Stimulated activated CD8-positive, alpha-beta memory T cell treated with anti-CD3 and anti-CD28 coated beads, Interleukin-4, amount 100 ng/mL, for 1 hour (primary cell): ENCODE measurements at places on chromosomes 3 and 15.

- DNase-seq: no peak
These were observed at the start of gene ZBED2 for GRCh38 chr3:111595232-111595631. Gene ZBED2 (minus strand): TSS chr3:111595346. CDS start chr3:111594201, 1,145 bp downstream.

- no peak for DNase-seq
These were observed 1.1 kb upstream of the PYGO1 start for GRCh38 chr15:55589287-55589686.

DNA sequence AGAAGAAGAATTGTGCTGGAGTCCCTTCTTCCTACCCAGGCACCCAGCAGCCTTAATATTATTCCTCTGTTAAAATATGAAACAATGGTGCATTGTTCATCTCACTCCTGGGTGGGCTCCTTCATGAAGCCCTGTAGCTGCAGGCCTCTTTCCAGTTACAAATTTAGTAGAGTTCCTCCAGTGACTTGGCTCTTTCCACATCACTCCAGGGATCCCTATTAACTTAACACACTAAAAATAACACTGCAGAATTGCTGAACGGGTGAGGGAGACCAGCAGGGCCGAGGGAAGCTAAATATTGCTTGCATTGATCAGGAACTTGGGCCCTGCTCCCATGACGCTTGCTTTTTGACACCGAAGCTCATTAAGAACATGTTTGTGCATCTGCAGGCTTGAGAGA, 142.3 kb downstream of the PDCD6IP start:
- no peak for DNase-seq

DNA sequence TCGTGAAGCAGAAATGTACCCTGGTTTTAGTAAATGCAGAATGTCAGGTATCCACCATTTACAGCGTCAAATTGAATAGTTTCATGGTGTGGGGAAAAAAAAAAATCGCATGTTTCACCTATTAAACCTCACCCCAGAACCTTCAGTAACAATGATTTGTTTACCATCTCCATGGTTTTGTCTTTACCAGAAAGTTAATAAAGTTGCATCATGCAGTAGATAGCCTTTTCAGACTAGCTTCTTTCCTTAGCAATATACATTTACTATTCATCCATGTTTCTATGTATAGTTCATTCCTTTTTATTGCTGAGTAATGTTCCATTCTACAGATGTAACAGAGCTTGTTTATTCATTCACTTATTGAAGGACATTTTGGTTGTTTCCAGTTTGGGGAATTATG, 1066.1 kb downstream of the FHIT start:
- no peak for DNase-seq
